Right lobe of liver (tissue), 6 donors: ENCODE measurements at places on chromosomes 1 and 21. TPM values are rescaled to one million over a fixed set of nuclear protein-coding genes. Genes with fewer than 3 reads are reported as not detected.

- no peaks in the 10 kb centered on the region for H3K36me3 ChIP-seq
- H3K4me1 ChIP-seq, result no peaks in the 10 kb centered on the region
- H3K4me3 ChIP-seq, result no peak overlapping the region
- no peak overlapping the region for H3K27ac ChIP-seq
- no peaks in the 10 kb centered on the region for H3K27me3 ChIP-seq
Observed at GRCh38 chr1:198649968-198650338, 11.1 kb downstream of the PTPRC start.

DNA sequence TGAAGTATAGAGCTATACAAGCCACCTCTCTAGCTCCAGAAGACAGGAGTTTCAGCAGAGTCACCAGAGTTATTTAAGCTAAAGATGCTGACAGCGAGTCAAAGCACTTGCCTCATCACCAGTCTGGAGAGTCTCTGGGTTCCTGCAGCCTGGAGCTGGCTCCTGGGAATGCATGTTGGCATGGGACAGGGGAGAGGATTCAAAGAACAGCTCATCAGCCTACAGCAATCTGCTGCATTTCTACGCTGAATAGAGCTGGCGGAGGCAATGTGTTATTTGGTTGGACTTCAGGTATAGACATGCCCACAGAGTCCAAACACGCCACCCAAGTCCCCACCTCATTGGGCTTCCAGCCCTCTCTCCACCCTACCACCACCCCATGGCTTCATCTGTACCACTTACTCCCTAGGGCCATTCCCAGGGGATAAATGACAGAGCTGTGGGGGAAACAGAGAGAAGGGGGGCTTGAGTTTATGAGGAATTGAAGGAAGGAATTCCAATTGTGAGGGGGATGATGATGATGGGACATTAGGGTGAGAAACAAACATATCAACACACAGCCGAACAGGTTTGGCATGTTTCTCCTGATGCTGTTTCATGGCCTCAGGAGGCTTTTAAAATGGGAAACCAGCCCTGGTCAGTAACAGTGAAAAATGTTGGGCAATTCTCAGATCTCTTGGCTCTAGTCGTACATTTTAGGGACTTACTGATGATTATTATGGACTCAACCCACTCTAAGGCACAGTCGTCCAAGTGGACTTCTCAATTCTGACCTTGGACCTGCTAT is 58.4 kb downstream of the PLEKHA6 start:
- H3K4me3 ChIP-seq, result no peak overlapping the region
- H3K36me3 ChIP-seq, result no peaks in the 10 kb centered on the region
- no peaks in the 10 kb centered on the region for H3K4me1 ChIP-seq
- no peaks in the 10 kb centered on the region for H3K27me3 ChIP-seq
- no peak overlapping the region for H3K27ac ChIP-seq

DNA sequence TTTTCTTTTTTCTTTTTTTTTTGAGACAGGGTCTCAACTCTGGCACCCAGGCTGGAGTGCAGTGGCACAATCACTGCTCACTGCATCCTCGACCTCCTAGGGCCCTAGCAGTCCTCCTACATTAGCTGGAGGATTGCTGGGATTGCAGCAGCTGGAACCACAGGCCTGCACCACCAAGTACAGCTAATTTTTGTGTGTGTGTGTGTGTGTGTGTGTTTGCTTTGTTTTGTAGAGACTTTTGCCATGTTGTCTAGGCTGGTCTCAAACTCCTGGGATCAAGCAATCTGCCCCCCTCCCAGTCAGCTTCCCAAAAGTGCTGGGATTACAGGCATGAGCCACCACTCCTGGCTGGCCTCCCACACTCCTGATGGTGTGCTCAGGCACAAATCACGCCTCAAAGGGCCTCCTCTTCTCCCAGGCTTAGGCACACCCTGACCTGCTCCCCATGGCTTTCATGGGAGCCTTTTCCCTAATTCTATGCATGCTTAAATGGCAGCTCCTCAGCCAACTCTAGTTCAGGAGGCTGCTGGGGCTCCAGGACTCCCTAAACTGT is 9.4 kb downstream of the FAM229A start:
- no peaks in the 10 kb centered on the region for H3K27me3 ChIP-seq
- DNase-seq, result no peak
- H3K4me3 ChIP-seq, result no peak overlapping the region
- no peaks in the 10 kb centered on the region for H3K36me3 ChIP-seq
- H3K4me1 ChIP-seq, result no peaks in the 10 kb centered on the region

DNA sequence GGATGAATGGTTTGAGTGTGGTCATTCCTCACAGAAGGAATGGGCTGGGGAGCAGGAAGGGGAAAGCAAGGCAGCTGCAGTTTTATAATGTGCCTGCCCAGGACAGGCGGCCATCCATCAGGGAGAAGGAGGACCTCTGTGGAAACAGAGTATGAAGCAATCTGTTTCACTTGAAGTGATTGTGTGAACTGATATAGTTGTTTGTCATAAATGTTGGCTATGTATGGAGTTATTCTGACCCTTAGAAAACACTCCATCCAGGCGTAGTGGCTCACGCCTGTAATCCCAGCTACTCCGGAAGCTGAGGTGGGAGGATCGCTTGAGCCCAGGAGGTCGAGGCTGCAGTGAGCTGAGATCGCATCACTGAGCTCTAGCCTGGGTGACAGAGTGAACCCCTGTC is 46.5 kb downstream of the NENF start:
- no peak for DNase-seq
- H3K4me3 ChIP-seq, result no peak overlapping the region
- H3K36me3 ChIP-seq, result no peaks in the 10 kb centered on the region
- H3K27ac ChIP-seq, result no peak overlapping the region
- no peaks in the 10 kb centered on the region for H3K27me3 ChIP-seq

- no peak overlapping the region for H3K4me3 ChIP-seq
- no peaks in the 10 kb centered on the region for H3K27me3 ChIP-seq
- peaks cover 26% of the 10 kb centered on the region for H3K4me1 ChIP-seq
- DNase-seq, result no peak
Observed at GRCh38 chr1:204503913-204504519, 9.4 kb upstream of the PIK3C2B start.

GRCh38 chr1:76229279-76230005 is 154.9 kb downstream of the ST6GALNAC3 start:
- H3K4me3 ChIP-seq, result no peak overlapping the region
- H3K36me3 ChIP-seq, result no peaks in the 10 kb centered on the region
- H3K27ac ChIP-seq, result no peak overlapping the region
- no peaks in the 10 kb centered on the region for H3K27me3 ChIP-seq
- no peak for DNase-seq

Gene ARMH1
- total RNA-seq, result 4.3 TPM

GRCh38 chr1:171581766-171582165 is 40.3 kb upstream of the MYOCOS start:
- DNase-seq, result no peak
- H3K4me3 ChIP-seq, result no peak overlapping the region
- no peaks in the 10 kb centered on the region for H3K4me1 ChIP-seq

Gene C1orf185
- not detected for total RNA-seq
